Stimulated activated memory B cell treated with anti-CD40 and anti-IgM and Interleukin-4, amounts not matched to agents 10 μg/mL and 1 μg/mL and 100 μg/mL, for 72 hours (primary cell): ENCODE measurements at places on chromosomes 12 and 14.
A peak's percentile ranks its signal among the peaks of the same experiment; 100 is the strongest.

GRCh38 chr12:112761366-112761986, 30.1 kb upstream of the RPH3A start:
- no peak for ATAC-seq

GRCh38 chr14:65339866-65340265, 72.7 kb upstream of the FUT8 start:
- ATAC-seq = no peak
- H3K4me1 ChIP-seq = peaks cover 42% of the 10 kb centered on the region
- H3K36me3 ChIP-seq = peaks cover 11% of the 10 kb centered on the region
- H3K27ac ChIP-seq = peak overlapping the region; percentile 68
- H3K4me3 ChIP-seq = no peak overlapping the region

DNA sequence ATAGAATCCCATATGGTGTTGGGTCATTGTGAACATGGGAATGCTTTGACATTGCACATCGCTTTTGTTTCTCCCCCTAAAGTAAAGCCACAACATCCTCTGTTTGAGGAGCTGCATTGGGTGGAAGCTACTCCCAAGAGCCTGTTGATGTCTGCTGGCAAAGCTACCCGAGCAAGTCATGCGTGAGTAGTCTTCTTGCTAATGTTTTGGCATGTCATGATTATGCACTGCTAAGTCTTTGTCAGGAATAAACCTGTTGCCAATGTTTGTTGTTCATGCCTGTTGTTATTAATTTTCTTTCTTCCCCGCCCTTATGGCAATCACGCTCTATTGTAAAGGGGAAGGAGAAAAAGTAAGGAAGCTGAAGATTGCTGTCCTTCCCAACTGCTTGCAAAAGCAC, 97.3 kb downstream of the EXOC5 start:
- H3K27me3 ChIP-seq = no peaks in the 10 kb centered on the region
- H3K36me3 ChIP-seq = no peaks in the 10 kb centered on the region
- no peak overlapping the region for H3K4me3 ChIP-seq

DNA sequence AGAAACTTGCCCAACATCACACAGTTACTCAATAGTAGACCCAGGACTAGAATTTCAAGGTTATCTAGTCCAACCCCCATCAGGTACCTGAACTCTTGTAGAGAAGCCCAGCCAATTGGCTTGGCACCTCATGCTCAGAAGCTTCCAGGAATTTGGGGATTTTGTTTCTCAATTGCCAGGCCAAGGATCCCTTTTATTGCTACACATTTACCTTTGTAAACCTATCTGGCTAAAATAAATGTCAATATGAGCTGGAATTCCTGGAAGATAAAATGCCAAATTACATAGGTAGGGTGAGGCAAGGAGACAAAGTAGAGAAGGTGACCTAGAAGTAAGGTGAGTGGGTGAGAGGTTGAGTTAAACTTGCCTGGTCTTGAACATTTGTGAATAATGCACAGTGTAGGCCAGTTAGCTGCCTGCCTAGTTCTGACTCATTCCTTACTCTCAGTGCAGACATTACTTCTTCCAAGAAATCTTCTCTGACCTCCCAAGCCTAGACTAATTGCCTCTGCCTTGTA, 36.3 kb downstream of the SDR9C7 start:
- H3K4me1 ChIP-seq = no peaks in the 10 kb centered on the region
- no peak for ATAC-seq
- H3K27me3 ChIP-seq = peaks cover 11% of the 10 kb centered on the region
- H3K27ac ChIP-seq = no peak overlapping the region
- H3K36me3 ChIP-seq = peaks cover 10% of the 10 kb centered on the region
- H3K4me3 ChIP-seq = no peak overlapping the region

- peak overlapping the region; percentile 25 for H3K27ac ChIP-seq
- no peak for ATAC-seq
- H3K36me3 ChIP-seq = no peaks in the 10 kb centered on the region
- no peak overlapping the region for H3K4me3 ChIP-seq
These were observed 2.7 kb downstream of the TGFB3 start for GRCh38 chr14:75979071-75979571.

- ATAC-seq = no peak
- no peak overlapping the region for H3K27ac ChIP-seq
- H3K4me1 ChIP-seq = no peaks in the 10 kb centered on the region
- H3K4me3 ChIP-seq = no peak overlapping the region
These were observed 88.0 kb downstream of the TMEM132D start for GRCh38 chr12:129815846-129816245.
